ENCODE measurements at places on chromosomes 2 and 18.

DNA sequence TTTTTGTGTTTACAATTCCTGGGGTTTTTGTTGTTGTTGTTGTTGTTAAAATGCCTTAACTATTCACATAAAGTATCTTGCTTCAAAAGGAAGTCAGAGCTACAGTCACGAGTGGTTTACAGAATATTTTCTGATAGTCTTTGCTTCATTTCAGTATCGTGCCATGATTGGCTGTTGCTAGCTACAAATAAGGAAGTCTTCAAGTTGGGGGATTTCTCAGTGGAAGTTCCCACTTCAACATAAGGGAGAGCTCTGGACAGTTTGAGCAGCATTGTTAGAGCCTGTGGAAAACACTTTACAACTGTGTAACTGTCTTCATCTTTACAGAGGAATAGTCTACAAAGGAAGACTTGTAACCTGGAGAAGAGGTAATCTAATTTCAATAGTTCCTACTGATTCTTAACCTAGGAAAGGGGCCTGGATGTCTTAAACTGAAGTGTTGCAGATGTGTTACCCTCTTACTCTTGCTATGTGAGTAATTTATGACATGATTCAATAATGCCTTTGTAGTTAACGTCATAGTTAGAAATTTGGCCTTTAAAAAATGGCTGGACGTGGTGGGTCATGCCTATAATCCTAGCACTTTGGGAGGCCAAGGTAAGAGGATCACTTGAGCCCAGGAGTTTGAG, 23.4 kb upstream of the TANK start:
- peak; percentile 59 for DNase-seq

DNA sequence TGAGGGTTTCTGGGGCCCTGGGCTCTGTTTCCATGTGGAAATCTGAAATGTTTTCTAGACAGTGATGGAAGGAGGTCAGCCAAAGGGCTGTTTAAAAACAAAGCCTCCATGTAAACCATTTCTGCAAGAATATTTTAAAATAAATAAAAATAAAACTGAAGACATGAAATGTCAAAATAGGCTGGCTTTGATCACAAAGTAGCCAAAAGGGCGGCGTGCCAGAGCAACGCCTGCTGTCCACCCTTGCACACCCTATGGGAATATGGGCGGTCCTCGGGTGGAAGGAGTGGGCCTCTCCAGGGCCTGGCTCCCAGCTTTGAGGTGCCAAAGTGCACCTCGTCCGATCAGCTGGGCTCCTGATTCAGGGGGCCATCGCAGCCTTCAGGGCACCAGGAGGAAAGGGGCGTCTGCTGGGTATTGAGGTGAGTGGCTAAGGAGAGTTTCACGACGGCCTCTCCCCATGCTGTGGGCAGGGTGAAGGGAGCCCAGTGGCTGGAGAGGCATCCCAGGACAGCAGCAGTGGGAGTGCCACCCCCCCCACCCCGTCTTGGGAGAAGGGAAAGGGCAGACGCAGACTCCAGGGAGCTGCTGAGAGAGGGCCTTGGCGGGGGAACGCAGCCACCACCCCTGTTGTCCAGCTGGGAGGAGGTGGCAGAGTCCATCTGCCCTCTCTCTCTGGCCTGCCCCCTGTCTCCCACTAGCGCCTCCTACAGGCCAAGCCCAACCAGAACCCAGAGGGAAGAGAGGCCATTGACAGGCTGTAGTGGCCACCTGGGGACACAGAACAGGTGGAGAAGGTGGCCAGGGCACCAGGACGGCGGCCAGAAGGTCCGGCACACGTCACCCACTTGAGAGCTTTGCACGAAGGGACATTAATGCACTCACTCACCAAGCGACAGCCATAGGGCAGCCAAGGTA, 5.7 kb upstream of the ERFE start:
- no peak for DNase-seq

GRCh38 chr18:59697236-59697932, at the start of gene CCBE1:
Gene CCBE1, minus strand, starts transcription at chr18:59697423.
- DNase-seq, result no peak

GRCh38 chr2:236964291-236964690, 121.4 kb upstream of the COPS8 start:
- no peak for DNase-seq

GRCh38 chr2:134636714-134637113, 82.1 kb downstream of the TMEM163 start:
- DNase-seq, result no peak

- DNase-seq, result no peak
Measured at GRCh38 chr2:9214873-9215272, 8.3 kb downstream of the ASAP2 start.

DNA sequence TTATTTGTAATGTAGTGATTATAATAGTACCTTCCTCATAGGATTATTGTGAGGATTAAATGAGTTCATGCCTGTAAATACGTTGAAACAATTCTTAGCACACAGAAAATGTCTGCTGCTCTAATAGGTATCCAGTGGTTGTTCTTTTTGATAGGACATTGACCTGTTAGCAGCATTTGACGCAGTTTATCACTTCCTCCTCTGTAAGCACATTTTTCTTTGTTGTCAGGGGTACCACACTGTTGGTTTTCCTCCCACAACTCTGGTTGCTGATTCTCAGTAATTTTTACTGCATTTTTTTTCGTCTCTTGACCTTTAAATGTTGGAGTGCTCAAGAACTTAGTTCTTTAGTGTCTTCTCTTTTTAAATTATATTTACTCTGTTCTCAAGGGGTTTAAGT, 15.4 kb downstream of the PPM1B start:
- peak; percentile 67 for DNase-seq

DNA sequence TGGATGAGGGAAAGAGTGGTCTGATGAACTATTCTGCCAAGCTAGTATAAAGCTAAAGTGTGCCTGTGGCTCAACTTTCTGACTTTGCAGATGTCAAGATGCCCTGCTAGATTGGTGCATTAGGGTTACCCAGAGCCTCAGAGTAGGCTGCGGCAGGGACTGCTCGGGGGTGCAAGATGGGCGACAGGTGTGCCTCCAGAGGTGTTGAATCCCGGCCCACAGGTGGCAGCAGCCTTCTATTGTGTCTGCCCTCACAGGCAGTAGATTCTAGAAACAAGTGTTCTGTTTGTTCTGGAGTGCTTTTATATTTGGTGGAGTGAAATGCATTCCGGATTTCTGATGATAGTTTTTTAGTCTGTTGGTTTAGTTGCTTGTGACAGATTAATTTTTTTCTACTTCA, 131.6 kb upstream of the IL1R2 start:
- DNase-seq, result no peak

DNA sequence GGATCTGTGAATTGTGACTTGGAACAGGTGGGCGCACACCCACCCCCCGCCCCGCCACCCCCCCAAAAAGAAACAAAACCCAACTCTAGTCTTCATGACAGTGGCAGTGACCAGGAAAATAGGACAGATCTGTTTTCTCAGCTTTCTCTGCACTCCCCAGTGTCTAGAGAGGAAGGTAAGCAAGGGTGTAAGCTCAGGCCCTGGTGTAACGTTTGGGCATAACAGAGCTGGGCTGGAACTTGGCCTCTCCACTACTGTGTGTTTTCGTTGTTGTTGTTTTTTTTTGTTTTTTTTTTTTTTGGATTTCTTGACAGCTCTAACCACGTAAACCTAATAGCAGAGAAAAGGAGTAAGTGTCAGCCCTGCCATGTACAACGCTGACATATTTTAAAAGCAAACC, 1160.8 kb downstream of the DPP10 start:
- DNase-seq, result no peak

DNA sequence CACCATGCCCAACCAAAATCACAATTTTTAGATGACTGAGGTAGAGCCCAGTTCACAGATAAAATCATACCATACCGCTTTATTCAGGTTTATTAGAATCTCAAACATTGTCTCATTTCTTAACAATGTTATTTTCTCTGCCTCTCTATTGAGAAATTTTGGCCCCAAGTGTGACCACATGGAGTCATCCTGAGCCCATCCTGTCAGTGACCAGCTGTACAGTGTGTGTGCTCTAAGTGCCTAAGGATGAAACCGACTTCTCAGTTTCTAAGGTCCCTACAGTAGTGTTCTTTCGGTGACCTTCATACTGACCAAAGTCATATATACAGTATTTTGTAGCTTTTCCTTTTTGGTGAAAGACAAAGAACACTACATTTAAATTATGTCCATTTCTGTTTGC, 123.7 kb upstream of the MSTN start:
- no peak for DNase-seq

DNA sequence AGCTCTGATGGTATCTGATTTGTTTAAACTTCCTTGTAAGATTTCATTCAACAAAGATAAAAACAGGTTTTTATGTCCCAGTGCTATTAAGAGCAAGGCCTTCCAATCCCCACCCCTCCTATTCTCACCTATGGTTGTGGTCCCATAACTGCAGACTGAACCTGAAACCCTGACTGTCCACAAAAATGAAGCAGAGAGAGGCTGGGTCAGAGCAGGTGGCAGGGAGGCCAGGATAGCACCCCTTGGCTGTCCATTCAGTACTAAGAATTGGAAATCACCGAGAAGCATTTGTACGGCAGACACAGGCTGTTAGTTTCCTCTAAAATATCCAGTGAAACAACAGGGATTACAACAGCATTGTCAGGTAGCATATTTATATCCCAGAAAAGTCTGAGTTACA, 37.3 kb upstream of the FMNL2 start:
- DNase-seq, result no peak

GRCh38 chr2:41142478-41142877, 690.6 kb upstream of the SLC8A1 start:
- DNase-seq, result no peak

- DNase-seq, result no peak
Measured at GRCh38 chr18:32835951-32836350, 63.1 kb upstream of the KLHL14 start.
